ENCODE measurements at places on chromosomes 7 and 10.

- DNase-seq, result peak; percentile 99
Observed at GRCh38 chr7:107972075-107972482, 30.9 kb downstream of the LAMB1 start.

DNA sequence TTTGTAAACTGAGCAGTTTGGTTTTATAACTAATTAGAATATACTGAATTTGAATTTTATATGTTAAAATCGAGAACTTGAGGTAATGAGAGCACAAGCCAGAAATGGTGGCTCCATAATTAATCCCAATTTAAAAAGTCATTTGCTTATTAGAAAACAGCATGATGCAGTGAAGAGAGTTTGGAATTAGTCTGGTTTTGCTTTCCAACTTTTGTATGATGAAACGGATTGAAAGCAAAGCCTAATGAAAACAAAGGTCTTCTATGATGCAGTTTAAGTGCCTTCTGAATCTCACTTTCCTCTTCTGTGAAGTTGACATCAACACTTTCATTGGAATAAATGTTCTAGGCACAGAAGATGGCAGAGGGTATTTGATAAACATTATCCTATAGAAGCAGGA, 89.4 kb downstream of the SORCS1 start:
- DNase-seq, result no peak

- DNase-seq, result peak; percentile 85
Observed at GRCh38 chr7:149872419-149873073, 1.2 kb upstream of the ATP6V0E2 start.

DNA sequence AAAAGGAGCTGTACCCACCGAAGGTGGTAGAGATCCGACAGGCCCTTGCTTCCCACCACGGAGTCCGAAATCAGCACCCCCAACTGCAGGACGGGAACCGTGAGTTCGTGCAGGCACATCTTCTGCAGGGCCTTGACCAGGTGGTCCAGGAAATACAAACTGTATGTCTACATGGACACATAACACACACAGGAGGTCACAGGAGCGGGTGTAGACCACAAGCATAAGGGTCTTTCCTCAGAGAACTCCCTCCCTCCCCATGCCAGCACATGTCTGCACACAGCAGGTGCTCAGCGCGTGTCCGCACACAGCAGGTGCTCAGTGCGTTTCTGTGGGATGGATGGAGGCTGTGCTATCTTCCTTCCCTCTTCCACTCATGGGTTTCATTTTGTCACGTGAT, 69.7 kb downstream of the CFAP46 start:
- no peak for DNase-seq

GRCh38 chr10:11415095-11415494, 196.4 kb downstream of the USP6NL start:
- DNase-seq, result no peak

DNA sequence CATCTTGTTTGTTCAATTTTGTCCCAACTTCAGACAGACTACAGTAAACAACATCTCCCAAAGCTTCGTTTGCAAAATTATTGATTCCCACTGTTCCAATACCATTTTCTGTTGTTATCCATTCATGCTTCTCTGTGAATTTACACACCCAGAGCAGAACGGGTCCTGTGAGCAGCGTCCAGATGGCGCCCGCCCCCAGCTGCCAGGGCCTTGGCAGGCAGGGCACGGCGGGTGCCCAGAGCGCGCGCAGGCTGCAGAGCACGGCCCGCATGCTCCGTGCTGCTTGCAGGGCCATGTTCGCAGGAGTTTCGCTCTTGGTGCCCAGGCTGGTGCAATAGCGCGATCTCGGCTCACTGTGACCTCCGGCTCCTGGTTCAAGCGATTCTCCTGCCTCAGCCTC, 32.5 kb upstream of the SEPTIN7 start:
- no peak for DNase-seq

GRCh38 chr7:158366916-158367633, 220.5 kb downstream of the PTPRN2 start:
- DNase-seq, result no peak

- no peak for DNase-seq
Observed at GRCh38 chr7:130875901-130876300, 141.9 kb upstream of the KLF14 start.

- no peak for DNase-seq
Observed at GRCh38 chr7:111414374-111414773, 147.9 kb downstream of the IMMP2L start.

DNA sequence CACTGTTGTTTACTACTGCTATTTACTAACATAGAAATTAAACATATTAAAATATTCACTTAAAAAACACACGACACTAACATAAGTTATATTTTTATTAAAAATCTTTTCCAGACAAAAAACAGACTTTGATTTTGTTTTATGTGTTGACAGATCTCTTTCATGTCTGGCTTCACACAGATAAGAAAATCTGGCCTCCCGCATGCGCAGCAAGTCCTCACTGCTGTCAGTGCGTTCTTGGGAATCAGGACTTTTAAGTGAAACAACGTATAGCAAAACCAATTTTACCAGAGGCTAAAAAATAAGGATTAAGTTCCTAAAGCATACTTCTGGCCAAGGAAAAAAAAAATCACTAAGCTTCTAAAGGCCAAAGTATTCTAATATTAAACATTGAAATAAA, 1.2 kb upstream of the IDI1 start:
- no peak for DNase-seq

DNA sequence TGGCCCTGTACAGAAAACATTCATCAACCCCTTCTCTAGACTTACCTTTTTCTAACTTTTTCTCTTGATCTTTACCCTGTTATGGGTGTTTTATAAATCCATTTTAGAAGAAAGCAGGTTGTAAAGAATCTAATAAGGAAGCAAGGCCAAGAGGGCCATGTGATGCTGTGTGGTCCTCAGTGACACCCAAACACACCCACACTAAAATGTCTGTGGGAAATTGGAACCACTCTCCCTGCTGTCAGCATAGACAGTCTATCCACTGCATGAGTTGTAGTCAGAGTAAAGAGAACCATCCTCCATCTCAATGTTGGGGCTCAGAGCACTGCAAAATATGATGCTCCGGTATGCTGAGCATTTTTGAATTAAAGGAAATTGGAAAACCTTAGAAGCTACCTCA, 235.5 kb downstream of the SKIDA1 start:
- no peak for DNase-seq

DNA sequence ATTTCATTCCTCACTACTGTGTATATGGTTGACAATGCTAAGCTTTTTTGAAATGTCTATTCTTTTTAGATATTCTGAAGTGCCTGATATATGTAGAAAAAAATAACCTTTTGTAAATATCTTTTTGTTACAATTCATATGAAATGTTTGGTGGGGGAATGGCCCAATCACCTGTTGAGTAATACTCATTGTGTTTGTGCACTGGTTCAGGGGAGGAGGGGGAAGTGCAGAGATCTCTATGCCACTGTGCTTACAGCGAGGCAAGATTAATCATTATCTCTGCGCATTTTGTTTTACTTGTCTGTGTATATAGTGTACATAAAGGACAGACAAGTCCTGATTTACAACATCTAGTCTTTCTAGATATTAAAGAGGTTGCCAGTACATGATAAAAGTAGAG, 25.2 kb downstream of the NUP42 start:
- DNase-seq, result no peak

GRCh38 chr7:47905076-47905920, 43.0 kb downstream of the PKD1L1 start:
- DNase-seq, result peak; percentile 66

- peak; percentile 59 for DNase-seq
Observed at GRCh38 chr7:30815951-30816644, 44.9 kb downstream of the MINDY4 start.

DNA sequence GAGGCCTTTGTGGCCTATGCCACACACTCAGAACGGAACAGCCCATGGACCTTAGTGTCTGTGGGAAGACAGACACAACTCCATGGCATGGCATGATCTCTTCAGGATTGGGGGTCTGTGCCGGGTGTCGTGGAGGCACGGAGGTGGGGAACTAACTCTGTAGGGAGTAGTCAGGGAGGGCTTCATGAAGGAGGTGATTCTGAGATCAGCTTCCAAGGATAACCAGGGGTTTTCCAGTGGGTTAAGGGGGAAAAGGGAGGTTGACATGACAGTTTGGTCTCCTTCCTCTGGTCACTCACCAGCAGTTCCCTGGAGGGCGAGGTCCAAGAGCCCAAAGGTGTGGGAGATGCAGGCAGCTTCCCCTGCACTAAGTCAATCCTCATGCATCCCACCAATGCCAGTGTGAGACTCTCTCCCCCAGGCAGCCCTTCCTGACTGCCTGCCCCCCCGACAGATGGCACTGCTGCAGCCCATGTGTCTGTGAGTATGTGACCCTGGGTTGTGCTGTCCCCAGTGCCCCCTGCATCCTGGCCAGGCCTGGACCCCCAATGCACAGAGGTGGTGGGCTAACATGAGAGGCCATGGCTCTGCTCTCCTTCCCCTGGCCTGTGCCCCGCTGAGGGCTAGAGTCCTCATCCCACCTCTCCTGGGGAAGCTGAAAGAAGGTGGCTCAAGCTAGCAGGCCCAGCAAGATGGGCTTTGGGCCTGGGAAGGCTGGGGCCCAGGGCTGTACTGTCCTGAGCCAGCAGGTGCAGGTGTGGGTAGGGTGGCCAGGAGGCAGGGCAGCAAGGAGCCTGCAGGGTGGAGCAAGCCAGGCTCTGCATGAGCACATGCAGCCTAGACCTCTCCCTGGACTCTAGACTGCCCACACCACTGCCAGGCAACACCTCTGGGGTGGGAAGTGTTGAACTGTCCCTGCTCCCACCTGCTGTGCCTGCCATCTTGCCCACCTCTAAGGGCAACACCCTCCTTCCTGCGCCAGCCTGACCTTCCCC, 39.7 kb downstream of the RASGEF1A start:
- DNase-seq, result no peak

DNA sequence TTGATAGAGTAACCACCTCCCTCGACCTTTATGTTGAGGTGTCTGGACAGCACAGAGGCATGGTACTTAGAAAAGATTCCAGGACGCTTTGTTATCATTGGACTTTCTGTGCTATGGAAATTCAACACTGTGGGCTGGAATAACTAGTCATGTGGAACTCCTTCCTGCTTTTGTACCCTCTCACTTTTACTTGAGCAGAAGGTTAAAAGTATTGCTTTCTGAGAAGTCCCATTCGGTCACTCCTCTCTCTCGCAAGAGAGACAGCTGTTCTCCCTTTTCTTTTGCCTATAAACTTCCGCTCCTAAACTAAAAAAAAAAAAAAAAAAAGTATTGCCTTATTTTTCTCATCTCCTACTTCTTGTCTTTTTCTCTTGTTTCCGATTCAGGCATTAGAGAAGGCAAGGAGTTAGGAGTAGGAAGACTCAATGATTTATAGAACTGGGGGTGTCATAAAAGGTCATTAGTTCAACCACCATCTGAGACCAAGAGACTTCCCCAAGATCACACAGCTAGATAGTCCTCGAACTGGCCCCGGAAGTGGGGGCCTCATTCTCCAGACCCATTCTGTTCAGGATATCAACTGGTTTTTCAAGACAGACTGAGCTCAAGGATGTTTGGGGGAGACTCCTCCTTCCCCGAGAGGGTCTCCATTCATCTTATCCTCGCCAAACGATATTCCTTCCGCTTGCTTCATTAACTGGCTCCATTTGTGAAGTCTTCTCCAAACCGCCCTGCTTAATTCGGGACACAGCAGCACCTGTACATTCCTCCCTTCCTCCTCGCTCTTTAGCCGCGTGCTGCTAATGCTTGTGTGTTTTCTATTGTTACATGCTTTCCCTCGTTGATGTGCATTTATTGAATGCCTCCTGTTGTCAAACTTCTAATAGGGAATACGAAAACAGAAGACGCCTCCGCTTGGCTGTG, 995 bp upstream of the INPP5F start:
- DNase-seq, result peak; percentile 10

GRCh38 chr7:141617280-141617679, 66.1 kb downstream of the AGK start:
- DNase-seq, result no peak

- no peak for DNase-seq
Observed at GRCh38 chr10:87923233-87923632, 59.8 kb downstream of the PTEN start.

DNA sequence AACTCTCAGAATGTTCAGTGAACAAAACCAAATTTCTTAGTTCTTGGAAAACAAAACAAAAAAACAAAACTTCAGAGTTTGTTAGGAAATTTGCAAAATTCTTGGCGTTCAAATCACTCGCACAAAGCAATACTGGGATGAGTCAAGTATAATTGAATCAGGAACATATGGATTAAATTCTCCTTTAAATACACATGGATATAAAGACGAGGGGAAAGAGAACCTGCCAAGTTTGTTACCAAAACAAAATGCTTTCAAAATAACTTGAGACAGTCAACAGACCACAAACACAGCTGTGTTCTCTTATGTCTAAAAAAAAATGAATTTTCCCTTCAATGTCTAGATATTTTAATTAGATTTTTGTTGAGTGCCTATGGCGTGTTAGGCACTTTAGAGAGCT, 93.5 kb upstream of the MPP7 start:
- DNase-seq, result peak; percentile 61

DNA sequence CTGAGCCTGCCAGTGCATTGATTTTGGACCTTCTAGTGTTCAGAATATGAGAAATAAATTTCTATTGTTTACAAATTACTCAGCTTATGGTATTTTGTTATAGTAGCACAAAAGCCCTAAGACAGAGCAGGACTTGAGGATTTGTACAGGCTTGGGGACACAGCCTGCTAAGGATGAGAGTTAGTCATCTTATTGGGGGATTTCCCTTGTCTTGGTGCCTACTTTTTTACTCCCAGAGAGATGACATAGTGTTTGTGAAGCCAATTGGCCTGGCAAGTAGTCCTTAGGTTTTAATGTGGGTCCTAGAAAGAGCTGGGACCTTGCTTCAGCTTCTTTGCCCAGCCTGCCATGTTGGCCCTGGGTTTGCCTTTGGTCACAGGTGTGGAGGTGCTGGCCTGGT, 364.0 kb downstream of the REEP3 start:
- no peak for DNase-seq

- DNase-seq, result no peak
Observed at GRCh38 chr10:85858776-85859515, 507.6 kb downstream of the GRID1 start.

- no peak for DNase-seq
Observed at GRCh38 chr10:133237588-133238465, at the start of gene VENTX. Gene VENTX, plus strand, starts transcription at chr10:133237855. Its CDS starts 60 bp downstream, at chr10:133237915.

DNA sequence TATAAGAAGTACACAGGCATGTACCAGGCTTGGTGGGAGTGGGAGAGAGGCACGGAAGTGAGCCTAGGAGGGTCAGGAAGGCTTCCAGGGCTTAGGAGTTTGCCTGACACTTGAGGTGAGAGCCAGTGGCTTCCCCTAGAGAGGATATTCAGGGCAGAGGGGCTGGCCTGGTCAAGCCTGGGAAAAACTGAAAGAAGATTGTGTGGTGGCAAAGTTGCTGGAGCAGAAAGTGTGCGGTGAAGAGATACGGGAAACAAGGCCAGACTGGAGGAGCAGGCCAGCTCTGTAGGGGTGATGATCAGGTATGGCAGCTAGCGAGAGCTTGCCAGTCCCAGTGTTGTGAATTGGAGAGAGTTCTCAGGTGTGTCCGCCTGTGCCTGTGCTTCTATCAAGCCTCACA, 129.9 kb downstream of the CCNY start:
- DNase-seq, result no peak

Data from AG10803 (cell line).